Tibial nerve (tissue), 4 donors: ENCODE measurements at places on chromosomes 3 and 15. TPM values are rescaled to one million over a fixed set of nuclear protein-coding genes. Genes with fewer than 3 reads are reported as not detected.

Gene CCR9
- not detected for total RNA-seq

DNA sequence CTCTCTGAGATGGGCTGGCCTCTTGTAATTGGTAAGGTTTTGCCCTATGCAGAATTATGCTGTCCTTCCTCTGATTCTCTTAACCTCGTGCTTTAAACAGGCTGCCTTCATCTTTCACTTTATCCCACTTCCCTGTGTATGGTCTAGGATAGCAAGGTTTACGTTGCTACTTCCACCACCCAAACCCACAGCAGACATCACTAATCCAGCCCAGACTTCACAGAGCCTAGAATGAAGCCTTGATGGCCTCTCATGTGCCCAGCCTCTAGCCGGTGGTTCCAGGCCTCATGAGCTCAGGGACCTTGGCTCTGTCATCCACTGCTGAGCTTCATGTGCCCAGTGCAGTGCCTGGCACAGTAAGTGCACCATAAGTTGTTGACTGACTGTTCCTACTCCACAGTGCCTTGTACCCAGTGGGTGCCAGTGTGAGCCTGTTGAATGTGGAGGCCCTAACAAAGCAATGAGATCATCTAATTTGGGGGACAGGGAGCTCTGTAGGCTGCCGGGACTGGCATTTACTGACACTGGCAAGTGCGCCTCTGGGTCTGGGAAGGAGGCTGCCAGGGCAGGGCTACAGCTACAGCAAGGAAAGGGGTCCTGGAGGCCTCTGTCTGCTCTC lies 12.5 kb downstream of the SLC6A6 start:
- no peak overlapping the region for H3K27ac ChIP-seq
- no peaks in the 10 kb centered on the region for H3K27me3 ChIP-seq
- H3K4me3 ChIP-seq: no peak overlapping the region

GRCh38 chr3:100210772-100211135 lies 50.0 kb upstream of the TBC1D23 start:
- peaks cover 13% of the 10 kb centered on the region for H3K4me1 ChIP-seq
- H3K27me3 ChIP-seq: no peaks in the 10 kb centered on the region
- H3K36me3 ChIP-seq: no peaks in the 10 kb centered on the region
- no peak for DNase-seq

DNA sequence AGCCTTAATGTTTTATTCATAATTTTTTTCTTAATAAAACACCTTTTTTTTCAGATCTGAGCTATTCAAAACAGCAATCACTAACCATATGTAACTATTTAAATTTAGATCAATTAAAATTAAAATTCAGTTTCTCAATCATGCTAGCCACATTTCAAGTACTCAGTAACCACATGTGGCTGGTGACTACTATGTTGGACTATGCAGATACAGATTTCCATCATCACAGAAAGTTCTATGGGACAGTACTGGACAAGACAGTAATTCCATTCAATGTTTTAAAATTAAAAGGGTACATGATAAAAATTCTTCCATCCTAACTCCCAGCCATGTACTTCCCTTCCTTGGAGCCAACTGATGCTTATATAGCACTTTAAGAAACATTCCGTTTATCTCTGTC lies 119.3 kb downstream of the GLDN start:
- no peak overlapping the region for H3K27ac ChIP-seq
- no peak for DNase-seq
- no peaks in the 10 kb centered on the region for H3K4me1 ChIP-seq
- peaks cover 77% of the 10 kb centered on the region for H3K36me3 ChIP-seq
- H3K4me3 ChIP-seq: no peak overlapping the region

GRCh38 chr15:74725845-74726773 lies 781 bp upstream of the CYP1A1 start:
- peak overlapping the region; percentile 51 for H3K4me3 ChIP-seq
- DNase-seq: no peak
- peaks cover 50% of the 10 kb centered on the region for H3K27me3 ChIP-seq
- H3K27ac ChIP-seq: no peak overlapping the region
- H3K4me1 ChIP-seq: no peaks in the 10 kb centered on the region
- no peaks in the 10 kb centered on the region for H3K36me3 ChIP-seq

Gene NISCH
- total RNA-seq: 228 TPM

- no peak for DNase-seq
- no peaks in the 10 kb centered on the region for H3K4me1 ChIP-seq
- no peaks in the 10 kb centered on the region for H3K36me3 ChIP-seq
Measured at GRCh38 chr3:3753416-3753815, 45.8 kb upstream of the LRRN1 start.

Gene ELL3
- 29.3 TPM for total RNA-seq

- no peak overlapping the region for H3K4me3 ChIP-seq
- H3K36me3 ChIP-seq: no peaks in the 10 kb centered on the region
- no peak for DNase-seq
- no peak overlapping the region for H3K27ac ChIP-seq
- H3K4me1 ChIP-seq: no peaks in the 10 kb centered on the region
Measured at GRCh38 chr15:64311566-64311965, 44.4 kb downstream of the CSNK1G1 start.

DNA sequence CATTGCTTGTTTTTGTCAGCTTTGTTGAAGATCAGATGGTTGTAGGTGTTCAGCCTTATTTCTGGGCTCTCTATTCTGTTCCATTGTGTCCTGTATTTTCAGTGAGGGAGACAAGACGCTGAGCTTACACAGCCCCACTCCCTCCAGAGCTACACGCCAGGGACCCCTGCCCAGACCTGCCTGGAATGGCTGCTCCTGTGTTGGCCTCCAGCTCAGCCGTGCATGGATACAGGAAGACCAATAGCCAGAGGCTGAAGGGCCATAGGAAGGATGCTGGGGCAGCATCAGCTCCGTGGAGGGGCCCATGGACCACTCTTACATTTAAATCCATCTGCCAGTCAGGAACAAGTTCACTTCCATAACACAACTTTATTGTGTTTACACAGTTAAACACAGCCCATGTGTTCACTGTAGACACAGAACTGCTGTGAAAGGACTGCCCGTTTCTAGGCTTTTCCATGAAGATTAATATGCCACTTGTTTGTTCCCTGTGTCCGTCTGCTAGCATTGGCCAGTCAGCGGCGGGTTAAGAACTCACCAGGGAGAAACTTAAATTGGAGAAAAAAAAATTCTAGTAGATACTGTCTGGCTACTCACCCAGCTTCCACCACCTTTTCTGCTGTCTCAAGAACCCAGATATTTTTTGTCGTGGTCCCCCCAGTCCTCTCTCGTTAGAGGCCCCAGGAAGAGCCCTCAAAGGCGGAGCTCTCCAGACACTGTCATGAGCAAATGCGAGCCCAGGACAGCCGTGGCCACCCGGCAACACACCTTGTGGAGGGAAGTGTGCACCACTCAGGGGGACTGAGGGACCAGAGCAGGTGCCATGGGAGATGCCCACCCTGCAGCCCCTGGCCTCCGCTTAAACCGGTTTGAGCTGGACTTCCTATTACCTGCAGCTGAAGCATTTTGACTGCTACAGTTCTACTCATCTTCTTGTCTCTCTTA lies 142.3 kb upstream of the MEF2A start:
- peaks cover 13% of the 10 kb centered on the region for H3K4me1 ChIP-seq
- no peak overlapping the region for H3K27ac ChIP-seq
- DNase-seq: no peak
- H3K4me3 ChIP-seq: no peak overlapping the region
- no peaks in the 10 kb centered on the region for H3K27me3 ChIP-seq
- no peaks in the 10 kb centered on the region for H3K36me3 ChIP-seq

DNA sequence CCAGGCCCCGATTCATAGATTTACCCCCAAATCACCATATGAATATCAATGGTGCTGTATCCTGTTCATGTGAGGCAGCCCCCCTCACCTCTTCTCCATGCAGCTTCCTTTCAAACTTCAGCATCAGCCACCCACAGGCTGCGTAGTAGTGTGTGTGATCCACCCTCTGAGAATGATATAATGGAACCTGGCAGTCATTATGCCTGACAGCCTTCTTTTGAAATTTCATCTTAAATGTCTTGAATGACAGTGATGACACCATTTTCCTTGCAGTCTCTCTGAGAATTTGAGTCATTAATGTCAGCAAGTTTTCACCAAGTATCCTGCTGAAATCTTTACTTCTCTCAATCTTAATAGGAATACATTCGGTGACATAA lies 3.5 kb upstream of the CLRN1 start:
- H3K4me1 ChIP-seq: no peaks in the 10 kb centered on the region
- no peaks in the 10 kb centered on the region for H3K36me3 ChIP-seq
- no peak for DNase-seq

- no peaks in the 10 kb centered on the region for H3K36me3 ChIP-seq
- H3K27me3 ChIP-seq: no peaks in the 10 kb centered on the region
- no peak overlapping the region for H3K27ac ChIP-seq
- no peaks in the 10 kb centered on the region for H3K4me1 ChIP-seq
- no peak overlapping the region for H3K4me3 ChIP-seq
Measured at GRCh38 chr15:61041886-61042285, 187.2 kb downstream of the RORA start.

GRCh38 chr3:27976933-27977332 lies 254.8 kb upstream of the EOMES start:
- H3K27me3 ChIP-seq: no peaks in the 10 kb centered on the region
- H3K4me1 ChIP-seq: no peaks in the 10 kb centered on the region
- H3K36me3 ChIP-seq: no peaks in the 10 kb centered on the region
- no peak overlapping the region for H3K4me3 ChIP-seq
- DNase-seq: no peak

GRCh38 chr3:53170325-53171063 lies 9.5 kb downstream of the PRKCD start:
- H3K4me1 ChIP-seq: no peaks in the 10 kb centered on the region
- peaks cover 27% of the 10 kb centered on the region for H3K36me3 ChIP-seq
- H3K4me3 ChIP-seq: no peak overlapping the region
- DNase-seq: no peak

Gene FOXB1
- not detected for total RNA-seq

GRCh38 chr3:152160350-152161011 lies 108.2 kb upstream of the MBNL1 start:
- H3K4me1 ChIP-seq: no peaks in the 10 kb centered on the region
- DNase-seq: no peak
- no peaks in the 10 kb centered on the region for H3K27me3 ChIP-seq
- no peak overlapping the region for H3K4me3 ChIP-seq

DNA sequence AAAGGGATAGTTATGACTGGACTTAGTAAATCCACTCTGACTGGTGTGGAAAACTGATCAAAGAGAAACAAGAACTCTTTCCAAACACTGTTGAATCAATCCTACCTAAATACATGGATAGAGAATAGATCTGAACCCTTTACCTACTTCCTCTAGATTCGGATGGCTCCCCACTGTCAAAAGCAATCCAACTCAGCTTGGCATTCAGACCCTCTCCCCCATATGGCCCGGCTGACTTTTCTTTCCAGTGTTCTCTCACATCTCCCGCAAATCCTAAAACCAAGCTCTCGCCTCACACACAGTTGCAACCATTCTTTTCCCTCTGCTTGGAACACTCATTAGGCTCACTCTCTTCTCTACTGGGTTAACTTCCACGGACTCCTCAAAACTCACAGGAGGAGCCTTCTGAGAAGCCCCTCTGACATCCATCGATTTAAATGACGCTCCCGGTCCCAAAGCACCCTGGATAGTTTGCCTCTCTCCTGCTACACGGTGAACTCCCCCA lies 639 bp downstream of the SPICE1 start:
- no peaks in the 10 kb centered on the region for H3K4me1 ChIP-seq
- DNase-seq: no peak
- H3K27me3 ChIP-seq: peaks cover 15% of the 10 kb centered on the region
- no peaks in the 10 kb centered on the region for H3K36me3 ChIP-seq

Gene ZNF619
- 4.4 TPM for total RNA-seq

GRCh38 chr3:197527569-197527968 lies 28.2 kb downstream of the BDH1 start:
- H3K27ac ChIP-seq: no peak overlapping the region
- H3K4me3 ChIP-seq: no peak overlapping the region
- no peaks in the 10 kb centered on the region for H3K27me3 ChIP-seq
- DNase-seq: no peak

- no peak overlapping the region for H3K4me3 ChIP-seq
- no peak overlapping the region for H3K27ac ChIP-seq
- no peaks in the 10 kb centered on the region for H3K27me3 ChIP-seq
- H3K36me3 ChIP-seq: no peaks in the 10 kb centered on the region
Measured at GRCh38 chr3:66253790-66254620, 33.2 kb downstream of the SLC25A26 start.

DNA sequence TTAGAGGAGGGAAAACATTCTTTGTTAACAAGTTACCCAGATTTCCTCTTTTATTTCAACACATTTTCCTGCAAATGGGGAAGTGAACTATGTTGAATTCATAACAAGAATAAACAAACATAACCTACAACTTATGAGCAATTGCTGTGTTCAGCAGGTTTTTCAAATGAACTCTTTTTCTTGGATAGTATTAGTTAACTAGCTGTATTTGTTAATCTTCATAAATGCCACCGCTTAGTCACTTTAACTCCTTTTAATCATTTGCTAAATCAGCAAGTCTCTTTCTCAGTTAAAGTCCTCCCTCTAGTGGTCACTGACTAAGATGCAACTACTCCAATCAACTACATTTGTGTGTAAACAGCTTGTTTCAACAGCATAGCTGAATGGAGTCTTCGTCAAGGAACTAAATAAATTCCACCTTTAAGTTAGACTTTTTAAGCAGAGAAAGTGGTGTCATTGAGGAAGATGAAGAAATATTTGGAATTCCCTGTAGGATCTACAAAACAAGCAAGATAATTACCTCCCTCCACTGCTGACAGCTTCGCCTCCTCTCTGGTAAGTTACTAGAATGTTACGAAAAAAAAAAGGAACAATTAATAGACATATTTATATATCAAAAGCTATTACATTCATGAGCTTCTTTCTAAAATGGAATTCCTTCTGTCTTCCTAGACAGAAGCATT lies 1122.0 kb downstream of the ROBO1 start:
- H3K4me1 ChIP-seq: no peaks in the 10 kb centered on the region
- no peak overlapping the region for H3K27ac ChIP-seq
- H3K27me3 ChIP-seq: no peaks in the 10 kb centered on the region
- peak; percentile 59 for DNase-seq
- no peaks in the 10 kb centered on the region for H3K36me3 ChIP-seq

- H3K27ac ChIP-seq: no peak overlapping the region
- no peak for DNase-seq
- H3K36me3 ChIP-seq: no peaks in the 10 kb centered on the region
Measured at GRCh38 chr3:16595778-16596177, 9.4 kb downstream of the DAZL start.

GRCh38 chr15:101675796-101676582 lies 23.8 kb upstream of the TM2D3 start:
- peaks cover 6% of the 10 kb centered on the region for H3K36me3 ChIP-seq
- no peak for DNase-seq
- H3K4me1 ChIP-seq: no peaks in the 10 kb centered on the region
- no peak overlapping the region for H3K4me3 ChIP-seq
- no peaks in the 10 kb centered on the region for H3K27me3 ChIP-seq

GRCh38 chr15:87711026-87711425 lies 545.5 kb downstream of the NTRK3 start:
- H3K4me1 ChIP-seq: no peaks in the 10 kb centered on the region
- no peak overlapping the region for H3K4me3 ChIP-seq
- H3K27me3 ChIP-seq: no peaks in the 10 kb centered on the region
- DNase-seq: no peak

DNA sequence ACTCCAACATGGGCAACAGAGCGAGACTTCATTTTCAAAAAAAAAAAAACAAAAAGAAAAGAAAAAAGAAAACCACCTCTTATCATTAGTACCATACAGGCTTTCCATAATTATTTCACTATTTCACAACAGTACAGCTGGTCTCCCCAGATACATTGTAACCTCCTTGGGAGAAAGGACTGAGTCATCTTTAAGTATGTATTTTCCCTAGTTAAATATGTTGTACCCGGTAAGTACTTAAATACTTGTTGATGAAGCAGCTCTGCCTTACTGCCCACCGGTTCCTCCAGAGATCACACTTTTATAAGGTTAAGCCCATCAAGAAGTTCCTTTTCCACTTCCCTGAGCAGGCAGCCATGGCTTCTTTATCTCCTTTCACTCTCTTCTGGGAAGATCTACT lies 789.5 kb upstream of the CFAP20DC start:
- no peak overlapping the region for H3K27ac ChIP-seq
- H3K4me1 ChIP-seq: no peaks in the 10 kb centered on the region
- H3K36me3 ChIP-seq: no peaks in the 10 kb centered on the region
- H3K4me3 ChIP-seq: no peak overlapping the region
- H3K27me3 ChIP-seq: no peaks in the 10 kb centered on the region
- no peak for DNase-seq

Gene GOLGA6B
- total RNA-seq: not detected
